Cardiac fibroblast (primary cell): ENCODE measurements at places on chromosomes 3 and 15.
A peak's percentile ranks its signal among the peaks of the same experiment; 100 is the strongest.

- no peak for DNase-seq
Measured at GRCh38 chr3:53154881-53155285, 6.1 kb upstream of the PRKCD start.

DNA sequence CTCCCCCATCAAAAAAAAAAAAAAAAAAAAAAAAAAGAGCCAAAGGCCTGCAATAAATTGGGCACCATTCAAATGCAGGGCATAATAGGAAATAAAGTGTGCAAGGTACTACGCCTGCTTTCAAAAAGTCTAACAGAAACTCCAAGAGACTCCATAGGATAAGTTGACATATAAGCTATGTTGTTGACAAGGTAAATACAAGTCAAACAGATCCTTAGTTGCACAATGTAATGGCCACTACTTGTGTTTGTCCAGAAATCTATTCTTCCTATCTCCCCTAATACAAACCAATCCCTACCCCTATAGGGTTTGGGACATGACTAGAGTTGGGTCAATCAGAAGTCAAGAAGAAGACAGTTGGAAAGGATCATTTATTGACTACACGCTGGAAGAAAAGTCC is 16.0 kb downstream of the MAP4 start:
- no peak for DNase-seq

GRCh38 chr3:194713299-194714136 is 27.8 kb downstream of the FAM43A start:
- no peak for DNase-seq

DNA sequence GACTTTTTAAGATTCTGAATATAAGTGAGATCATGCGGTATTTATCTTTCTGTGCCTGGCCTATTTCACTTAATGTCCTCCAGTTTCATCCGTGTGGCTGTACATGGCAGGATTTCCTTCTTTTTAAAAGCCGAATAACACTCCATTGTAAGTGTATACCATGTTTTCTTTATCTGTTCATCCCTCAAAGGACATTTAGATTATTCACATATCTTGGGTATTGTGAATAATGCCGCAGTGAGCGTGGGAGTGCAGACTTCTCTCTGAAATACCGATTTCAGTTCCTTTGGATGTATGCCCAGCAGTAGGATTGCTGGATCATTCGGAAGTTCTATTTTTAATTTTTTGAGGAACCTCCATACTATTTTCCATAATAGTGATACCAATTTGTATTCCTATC is 136.1 kb downstream of the APBA2 start:
- peak; percentile 86 for DNase-seq

DNA sequence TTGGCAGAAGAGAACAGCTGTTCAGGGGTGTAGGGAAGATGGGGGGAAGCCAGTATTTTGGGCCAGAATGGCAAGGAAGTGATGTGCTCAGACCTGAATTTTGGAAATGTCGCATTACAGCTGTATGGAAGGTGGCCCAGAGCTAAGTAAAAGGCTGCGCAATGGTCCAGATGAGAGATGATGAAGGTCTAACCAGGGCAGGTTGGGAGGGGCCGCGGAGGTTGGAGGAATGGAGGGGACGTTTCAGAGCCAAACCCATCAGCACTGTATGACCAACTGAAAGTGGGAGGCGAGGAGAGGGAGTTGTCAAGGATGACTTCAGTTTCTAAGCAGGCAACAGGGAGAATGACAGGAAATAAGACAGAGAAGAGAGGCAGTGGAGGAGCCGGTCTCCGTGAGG is 60.8 kb downstream of the ADCY5 start:
- DNase-seq: no peak

GRCh38 chr3:71523628-71524027 is 59.9 kb downstream of the FOXP1 start:
- no peak for DNase-seq

DNA sequence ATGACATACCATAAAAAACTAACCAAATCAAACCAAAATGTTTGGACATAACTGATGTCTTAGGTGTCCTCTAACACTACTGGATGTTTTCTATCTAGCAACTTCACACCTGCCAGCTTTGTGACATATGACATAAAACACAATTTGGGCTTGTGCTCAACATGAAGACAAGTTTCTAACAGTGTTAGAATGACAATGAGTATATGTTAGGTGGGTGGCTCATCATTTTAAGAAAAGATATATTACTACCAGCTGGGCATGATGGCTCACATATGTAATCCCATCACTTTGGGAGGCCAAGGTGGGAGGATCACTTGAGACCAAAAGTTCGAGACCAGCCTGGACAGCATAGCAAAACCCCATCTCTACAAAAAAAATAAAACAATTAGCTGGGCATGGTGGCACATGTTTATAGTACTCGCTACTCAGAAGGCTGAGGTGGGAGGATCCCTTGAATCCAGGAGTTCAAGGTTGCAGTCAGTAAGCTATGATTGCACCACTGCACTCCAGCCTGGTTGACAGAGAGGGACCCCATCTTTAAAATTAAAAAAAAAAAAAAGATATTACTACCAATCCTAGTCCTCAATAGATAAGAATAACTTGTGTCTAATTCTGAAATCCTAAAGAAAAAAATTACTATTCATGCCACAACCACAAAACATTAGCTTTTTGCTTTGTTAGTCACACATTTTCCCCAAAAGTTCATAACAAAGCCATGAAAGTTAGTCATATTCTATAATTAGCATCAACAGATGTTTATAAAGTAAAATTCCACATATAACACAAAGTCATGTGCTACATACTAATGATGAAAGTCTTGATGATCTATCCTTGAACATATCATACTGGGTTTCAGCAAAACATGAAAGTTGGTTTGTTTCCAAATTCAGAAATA is 59.9 kb downstream of the LRRFIP2 start:
- DNase-seq: peak; percentile 82

DNA sequence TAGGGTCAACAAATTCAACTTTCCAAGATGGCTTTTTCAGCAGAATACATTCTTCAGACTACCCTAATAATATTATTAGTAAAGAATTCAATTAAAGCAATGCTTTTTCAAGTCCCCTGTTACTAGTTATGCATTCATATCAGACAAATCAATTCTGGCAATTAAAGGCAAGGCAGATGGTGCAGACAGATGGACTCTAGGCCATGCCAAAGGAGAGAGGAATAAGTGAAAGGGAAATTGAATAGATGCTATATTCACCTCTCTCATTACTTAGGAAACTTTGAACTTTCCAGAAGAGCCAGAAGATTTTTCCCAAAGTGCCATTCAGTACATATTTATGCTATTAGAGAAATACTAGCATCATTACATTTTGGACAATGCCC is 487.7 kb upstream of the RASGRP1 start:
- DNase-seq: no peak

DNA sequence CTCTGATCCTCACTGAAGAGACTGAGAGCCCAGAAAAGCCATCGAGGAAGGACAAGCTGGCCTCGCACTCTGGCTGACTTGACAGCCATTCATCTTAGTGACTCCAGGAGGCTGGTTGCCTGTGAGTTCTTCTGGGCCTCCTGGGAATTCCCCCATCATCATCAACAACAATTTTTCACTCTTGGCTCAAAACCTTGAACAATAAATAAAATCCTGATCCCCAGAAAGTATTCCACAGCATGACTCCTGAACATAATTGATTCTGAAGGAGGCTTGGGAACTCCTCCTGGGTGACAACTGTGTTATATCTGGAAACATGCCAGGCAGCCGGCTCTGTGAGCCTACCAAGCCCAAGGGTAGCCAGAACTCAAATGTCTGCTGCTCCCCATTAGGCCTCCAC is 188.6 kb downstream of the SHQ1 start:
- no peak for DNase-seq

DNA sequence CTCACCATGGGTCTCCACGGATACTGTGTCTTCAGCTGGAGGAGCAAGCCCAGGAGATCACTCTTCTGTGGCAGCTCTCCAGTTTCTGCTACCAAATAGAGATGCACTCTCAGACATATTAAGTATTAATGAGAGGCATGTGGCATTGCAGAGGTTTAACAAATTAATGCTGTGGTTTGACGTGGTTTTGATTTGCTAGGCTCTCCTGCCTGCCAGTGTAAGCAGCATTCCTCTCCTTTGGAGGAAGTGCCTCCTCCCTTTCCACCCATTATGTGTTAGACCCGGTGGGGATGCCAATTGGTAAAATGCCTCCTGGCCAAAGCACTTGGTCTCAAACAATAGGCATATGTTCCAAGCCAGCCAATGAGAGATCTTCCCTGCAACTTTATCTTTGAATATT is 124.8 kb downstream of the MYLK start:
- DNase-seq: peak; percentile 47

- no peak for DNase-seq
Measured at GRCh38 chr3:19749448-19750017, 184.5 kb downstream of the EFHB start.

DNA sequence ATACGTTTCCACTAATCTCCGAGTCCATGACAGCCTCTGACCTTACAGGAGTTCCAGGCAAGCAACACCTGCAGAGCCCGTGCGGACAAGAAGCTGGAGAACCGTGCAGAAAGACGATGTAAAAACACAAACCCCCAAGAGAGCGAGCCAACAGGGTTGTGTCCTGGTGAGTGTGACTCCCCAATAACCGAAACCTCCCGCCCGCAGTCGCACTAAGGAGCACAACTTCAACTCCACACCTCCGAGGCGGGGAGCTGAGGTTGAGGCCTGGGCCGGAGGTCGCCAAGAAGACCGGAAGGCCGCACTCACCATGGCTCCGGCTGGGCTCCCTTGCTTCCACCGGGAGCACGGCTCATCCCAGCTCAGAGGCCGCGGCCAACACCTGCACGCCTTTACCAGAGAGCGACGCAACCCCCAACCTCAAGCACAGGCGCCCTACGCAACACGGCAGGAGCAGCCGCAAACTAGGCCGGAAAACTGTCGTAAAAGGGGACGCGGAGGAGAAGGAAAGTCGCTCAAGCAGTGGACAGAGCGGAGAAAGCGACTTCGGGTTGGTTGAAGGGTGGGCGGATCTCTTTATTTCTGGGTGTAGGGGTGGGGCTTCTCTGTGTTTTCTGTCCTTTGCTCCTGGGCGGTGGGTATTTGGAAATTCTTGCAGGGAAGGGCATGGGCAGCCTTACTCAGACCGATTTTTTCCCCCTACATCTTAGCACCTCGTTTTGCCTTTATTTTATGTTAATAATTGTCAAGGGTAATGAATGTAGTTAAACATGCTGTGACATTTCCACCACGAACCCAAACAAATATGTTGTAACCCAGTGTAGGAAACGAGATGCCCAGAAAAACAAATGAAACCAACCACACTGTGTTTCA is at the start of gene DNAJC19:
Gene DNAJC19, minus strand, starts transcription at position 446 of the 873 bp plus-strand sequence. Its CDS starts 134 bp downstream, at position 312.
- peak; percentile 98 for DNase-seq

DNA sequence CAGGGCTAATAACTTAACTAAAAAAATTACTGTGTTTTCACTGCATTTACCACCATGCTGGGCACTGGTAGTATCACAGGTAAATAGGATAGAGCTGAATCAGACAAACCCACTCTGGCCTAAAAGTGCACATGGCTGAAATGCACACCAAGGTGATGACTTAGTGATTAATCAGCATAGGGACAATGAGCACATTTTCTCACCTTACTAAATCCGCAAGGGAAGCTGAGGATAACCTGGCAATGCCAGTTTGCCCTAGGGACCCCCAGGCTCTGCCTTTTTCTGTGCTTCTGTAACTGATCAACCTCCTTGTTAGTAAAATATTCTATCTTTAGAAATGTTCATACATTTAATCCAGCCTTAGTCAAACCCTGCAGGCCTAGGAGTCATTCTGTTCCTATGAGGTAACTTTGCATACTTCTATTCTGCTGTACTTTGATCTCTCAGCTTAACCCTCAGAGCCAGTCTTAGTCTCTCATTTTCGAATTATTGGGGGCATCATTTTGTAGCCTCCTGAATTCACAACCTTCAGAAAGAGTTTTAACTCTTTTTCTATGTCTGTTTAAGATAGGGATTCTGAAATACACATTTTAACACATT is 562.9 kb upstream of the KCNMB2 start:
- no peak for DNase-seq

GRCh38 chr3:178454726-178455125 is 81.5 kb upstream of the KCNMB2 start:
- peak; percentile 39 for DNase-seq

DNA sequence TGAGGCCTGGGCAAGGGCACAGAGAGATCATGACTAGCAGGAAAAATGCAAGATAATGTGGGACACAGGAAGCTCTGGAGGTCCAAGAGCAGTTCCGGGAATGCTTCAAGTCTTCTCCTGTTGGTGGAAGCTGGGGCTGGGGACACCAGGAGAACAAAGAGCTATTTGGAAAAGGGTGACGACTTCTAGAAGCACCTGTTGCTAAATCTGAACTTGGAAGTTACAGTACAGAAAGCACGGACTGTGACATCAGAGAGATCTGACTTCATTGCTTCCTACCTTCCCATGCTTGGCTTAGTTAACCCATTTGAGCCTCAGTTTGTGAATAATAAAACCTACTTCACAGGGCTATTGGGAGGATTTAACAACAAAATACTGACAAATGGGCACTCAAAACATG is 52.7 kb upstream of the NEO1 start:
- DNase-seq: no peak
